ENCODE measurements at places on chromosomes 2 and 18.

GRCh38 chr2:170842785-170843184, 26.1 kb downstream of the GAD1 start:
- peak; percentile 6 for DNase-seq

DNA sequence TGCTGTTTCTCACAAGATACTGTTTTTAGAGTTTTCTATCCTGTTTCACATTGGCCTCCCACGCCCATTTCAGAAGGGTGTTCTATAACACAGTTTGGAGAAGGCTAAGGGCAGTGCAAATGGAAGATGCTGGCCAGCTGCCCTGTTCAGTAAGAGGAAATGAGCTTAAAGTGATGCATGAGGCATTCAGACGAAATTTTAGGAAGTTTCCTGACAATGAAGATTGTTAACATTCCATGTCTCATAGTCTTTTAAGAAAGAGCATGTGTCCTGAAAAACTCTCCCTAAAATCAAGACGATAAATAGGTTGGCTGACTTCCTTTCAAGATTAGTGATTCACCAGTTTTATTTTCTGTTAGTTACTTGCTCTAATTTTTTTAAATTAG, 484.2 kb upstream of the NRP2 start:
- DNase-seq = peak; percentile 84

DNA sequence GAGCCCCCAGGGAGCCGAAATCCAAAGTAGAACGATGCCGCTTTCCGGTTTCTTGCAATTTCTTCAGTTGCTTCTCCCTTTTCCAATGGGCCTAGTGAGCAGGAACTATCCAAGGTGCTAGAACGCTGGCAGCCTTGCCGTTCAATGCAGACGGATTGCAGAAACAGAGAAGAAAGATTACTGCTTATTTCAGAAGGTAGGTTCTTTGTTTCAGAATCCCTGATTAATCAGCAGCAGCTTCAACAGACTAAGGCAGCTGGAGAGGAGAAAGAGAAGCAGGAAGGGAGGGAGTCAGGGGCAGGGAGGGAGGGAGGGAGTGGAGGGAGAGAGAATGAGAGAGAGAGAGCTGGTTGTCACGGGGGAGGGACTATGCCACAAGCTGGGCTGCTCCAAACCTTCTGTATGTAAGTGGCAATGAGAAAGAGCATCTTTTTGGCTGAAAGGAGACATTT, 576 bp downstream of the NYAP2 start:
- DNase-seq = peak; percentile 11

DNA sequence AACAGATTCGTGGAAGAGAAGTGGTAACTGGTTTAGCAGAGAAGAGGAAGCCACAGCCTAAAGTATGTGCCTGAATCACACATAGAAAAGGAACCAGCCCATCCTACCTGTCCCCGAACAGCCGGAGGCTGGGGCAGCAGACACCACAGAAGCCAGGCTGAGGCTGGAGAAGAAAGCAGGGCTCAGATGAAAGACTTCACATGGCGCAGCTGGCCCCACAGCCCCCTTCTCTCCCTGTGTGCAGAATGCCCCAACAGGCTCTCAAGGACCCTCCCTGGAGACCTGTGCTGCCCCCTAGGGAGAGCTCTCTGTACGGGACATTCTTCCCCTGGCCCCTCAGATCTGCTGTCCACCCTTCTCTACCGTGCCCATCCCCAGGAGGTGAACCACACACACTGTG, 83.5 kb upstream of the RAB12 start:
- DNase-seq = no peak

- DNase-seq = no peak
Observed at GRCh38 chr2:5657231-5657630, 35.0 kb upstream of the SOX11 start.

GRCh38 chr2:23092831-23093230, 292.1 kb upstream of the KLHL29 start:
- DNase-seq = no peak

DNA sequence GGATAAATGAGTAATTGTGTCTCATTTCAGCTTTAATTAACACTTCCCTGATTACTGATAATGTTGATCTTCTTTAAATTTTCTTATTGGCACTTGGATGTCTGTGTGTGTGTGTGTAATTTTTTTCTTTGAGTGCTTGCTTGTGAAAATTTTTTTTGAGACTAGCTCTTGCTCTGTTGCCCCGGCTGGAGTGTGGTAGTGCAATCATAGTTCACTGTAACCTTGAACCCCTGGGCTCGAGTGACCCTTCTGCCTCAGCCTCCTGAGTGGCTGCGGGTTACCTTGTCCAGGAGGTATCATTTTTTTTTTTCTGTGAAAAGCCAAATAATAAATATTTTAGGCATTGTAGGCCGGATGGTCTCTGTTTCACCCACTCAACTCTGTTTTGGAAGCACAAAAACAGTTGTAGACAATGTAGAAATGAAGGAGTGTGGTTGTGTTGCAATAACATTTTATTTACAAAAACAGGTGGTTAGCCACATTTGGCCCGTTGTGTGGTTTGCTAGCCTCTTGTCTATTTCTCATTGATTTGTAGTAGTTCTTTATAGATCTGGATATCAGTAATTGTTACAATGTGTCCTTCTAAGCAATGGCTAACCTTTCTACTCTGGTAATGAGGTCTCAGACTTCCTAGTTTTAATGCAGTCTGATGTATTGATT, 7.9 kb downstream of the IL1RL2 start:
- no peak for DNase-seq

GRCh38 chr18:76474824-76475223, 20.2 kb downstream of the ZNF516 start:
- DNase-seq = no peak

DNA sequence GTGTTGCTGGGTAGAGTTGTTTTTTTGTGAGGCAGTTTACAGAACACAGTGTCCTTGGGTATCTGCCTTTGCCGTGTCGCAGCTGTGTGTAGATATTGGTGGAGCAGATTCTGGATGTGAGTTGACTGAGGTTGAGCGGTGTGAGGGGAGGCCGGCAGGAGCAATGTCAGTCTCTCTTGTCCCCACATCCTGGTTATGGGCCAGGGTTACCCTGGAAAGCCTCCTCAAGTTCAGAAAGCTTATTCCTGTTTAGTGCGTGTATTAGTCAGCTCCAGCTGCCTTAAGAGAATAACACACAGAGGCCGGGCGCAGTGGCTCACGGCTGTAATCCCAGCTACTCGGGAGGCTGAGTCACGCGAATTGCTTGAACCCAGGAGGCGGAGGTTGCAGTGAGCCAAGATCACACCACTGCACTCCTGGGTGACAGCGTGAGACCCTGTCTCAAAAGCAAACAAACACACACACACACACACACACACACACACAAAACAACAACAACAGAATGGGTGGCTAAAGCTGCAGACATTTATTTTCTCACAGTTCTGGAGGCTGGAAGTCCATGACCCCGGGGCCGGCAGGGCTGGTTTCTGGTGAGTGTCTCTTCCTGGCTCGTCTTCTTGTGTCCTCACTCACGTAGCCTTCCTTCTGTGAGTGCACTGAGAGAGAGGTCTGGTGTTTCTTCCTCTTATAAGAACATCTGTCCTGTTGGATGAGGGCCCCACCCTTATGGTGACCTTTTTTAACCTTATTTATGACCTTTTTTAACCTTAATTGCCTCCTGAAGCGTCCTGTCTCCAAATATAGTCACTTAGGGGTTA, 5.1 kb downstream of the NCK2 start:
- DNase-seq = no peak

- no peak for DNase-seq
Observed at GRCh38 chr2:233476063-233476410, 90.5 kb downstream of the USP40 start.

- no peak for DNase-seq
Observed at GRCh38 chr18:35826477-35826876, 146.0 kb upstream of the RMP24 start.

GRCh38 chr18:44309185-44309584, 371.5 kb upstream of the SETBP1 start:
- DNase-seq = peak; percentile 11

DNA sequence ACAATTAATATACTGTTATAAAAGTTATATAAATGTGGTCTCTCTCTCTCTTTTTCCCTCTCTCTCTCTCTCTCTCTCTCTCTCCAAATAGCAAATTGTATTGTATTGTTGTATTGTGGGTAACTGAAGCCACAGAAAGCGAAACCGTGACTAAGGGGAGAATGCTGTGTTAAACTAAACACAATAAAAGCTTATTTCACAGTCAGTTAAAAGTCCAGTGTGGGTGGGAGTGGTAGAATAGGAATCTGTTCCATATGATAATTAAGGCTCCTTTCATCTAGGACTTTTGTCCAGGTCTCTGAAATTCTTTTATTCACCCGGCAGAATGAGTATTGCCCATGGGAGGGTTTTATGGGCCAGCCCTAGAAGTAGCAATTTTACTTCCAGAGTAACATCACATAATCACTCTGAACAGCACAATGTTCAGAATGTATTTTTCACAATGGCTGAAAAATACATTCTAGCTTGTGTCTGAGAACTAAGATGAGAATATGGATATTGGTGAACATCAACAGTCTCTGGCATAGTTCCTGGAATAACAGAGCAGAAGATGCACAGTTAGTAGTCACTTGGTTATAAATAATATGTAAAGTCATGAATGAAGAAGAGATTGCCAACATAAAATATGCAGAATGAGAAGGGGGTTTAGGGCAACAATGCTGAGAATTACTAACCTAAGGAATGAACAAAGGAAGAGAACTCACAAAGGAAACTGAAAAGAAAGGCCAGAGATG, 399.1 kb downstream of the PLCL1 start:
- DNase-seq = no peak

DNA sequence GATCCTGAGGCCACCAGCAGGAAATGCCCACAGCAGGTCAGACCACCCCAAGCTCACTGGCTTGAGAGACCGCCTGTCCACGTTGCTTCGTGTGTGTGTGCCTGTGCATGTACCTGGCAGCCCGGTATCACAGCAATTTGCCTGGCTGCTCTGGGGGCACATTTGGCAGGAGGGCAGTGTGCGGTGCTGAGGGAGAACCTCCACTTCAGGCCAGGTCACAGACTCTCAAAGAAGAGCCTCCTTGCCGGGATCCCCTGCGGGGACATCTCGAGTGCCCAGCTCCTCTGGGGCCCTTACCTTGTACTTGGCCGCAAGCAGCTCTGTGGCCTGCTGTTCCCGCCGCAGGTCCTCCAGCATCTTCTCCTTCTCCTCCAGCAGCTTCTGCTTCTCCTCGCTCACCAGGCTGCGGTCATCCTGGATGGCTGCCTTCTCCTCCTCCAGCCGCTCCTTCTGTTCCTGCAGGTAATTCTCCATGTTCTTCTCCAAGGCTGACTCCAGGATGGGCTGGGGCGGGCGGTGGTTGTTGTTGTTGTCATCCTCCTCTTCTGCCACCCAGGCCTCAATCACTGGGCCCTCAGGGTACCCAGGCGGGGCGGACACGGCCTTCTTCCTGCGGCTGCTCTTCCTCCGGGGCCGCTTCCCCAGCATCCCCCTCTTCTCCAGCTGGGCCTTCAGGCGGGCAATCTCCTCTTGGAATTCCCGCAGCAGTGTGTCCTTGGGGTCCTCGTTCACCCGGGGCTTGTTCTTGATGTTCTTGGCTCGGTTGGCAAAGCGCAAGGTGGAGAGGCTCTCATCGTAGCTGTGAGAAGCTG, 2.0 kb downstream of the KIF3C start:
- DNase-seq = no peak

GRCh38 chr2:109144271-109144670, 15.3 kb downstream of the SH3RF3 start:
- DNase-seq = no peak

DNA sequence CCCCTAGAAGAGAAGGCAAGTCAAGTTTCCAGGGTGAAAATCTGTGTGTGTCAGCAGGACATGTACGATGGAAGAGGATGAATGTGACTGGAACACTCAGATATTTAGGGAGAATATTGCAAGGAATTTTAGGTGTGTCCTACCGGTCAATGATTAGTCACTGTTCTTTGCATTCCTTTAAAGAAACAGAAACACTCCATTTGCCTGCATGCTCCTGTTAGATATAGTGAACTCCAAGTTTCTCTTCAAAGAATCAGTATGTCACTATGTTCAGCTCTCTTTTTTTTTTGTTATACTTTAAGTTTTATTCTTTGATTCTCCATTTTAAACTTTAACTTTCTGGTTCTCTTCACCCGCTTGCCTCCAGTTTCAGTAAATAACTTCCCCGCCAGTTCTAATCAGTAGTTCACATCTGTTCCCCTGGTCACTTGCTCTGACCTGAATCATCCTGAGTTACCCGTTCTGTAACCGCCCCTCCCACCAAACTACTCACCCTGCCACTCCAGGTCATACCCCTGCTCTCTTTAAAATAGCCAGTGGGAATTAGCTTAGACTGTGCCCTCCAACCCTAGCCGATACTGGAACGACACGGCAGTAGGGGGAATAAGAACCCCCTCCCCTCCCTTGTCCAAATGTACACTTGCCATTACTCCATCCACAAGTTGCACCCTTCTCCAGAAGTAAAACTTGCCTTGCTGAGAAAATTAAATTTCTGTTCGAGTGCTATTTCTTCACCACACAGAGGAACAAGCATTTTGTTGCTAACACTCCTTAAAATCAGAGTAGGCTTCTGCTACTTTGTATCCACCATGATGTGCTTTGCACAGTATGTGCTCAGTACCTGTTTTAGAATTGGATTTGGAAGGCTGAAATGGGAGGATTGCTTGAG, 268.4 kb downstream of the METTL4 start:
- peak; percentile 9 for DNase-seq

DNA sequence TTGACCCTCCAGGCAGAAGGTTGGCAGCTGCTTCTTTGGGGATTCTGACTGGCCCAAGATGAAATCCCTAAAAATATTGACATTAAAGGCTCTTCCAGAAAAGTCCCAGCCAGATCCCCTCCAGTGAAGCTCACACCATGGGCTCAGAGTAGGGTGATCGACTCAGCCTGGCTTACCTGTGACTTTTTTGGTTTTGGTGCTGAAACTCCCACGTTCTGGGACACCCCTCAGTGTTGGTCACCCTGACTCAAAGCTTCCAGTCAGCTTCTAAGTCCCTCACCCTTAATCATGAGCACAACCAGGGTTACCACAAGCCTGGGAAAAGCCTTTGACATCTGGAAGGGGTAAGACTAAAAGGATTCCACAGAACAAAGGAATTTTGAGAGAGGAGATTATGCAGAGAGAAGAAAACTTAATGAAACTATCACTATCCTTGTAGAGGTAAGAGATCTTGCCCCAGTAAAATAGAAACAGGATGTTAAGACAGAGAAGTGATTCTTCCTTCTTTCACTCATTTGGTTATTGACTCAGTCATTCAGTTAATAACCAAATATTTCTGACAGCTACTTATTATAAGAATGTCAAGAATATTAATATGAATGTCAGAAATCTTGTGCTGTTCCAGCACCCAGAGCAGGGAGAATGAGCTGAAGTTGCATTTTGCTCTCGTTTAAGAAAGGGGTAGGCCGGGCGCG, 66.8 kb upstream of the SEC11C start:
- DNase-seq = no peak

- no peak for DNase-seq
Observed at GRCh38 chr18:33146014-33146413, 294.5 kb downstream of the CCDC178 start.

DNA sequence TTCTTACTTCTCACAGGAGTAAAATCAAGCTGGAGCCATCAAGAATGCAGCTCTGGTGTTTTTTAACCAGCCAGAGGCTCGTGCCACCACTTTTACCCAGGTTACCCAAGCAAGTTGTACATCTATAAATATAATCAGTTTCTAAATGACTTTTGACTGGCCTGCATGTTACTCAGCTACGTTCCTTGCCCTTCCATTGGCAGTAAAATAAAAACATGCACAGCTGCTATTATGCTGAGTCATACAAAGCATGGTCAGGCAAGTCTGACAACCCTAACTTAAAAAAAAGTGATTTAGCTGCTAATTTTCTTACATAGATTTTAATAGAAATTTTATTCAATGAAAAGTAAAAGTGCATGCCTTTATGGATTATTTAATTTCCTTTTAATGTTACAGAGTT, 111.7 kb upstream of the CSRNP3 start:
- DNase-seq = peak; percentile 63

GRCh38 chr2:12607971-12608370, 108.8 kb upstream of the TRIB2 start:
- no peak for DNase-seq

GRCh38 chr2:65620524-65620923, 188.1 kb upstream of the SPRED2 start:
- no peak for DNase-seq

All from skeletal muscle cell (primary cell).